Tibial artery (tissue), 4 donors: ENCODE measurements at places on chromosomes 1 and 21.

GRCh38 chr1:33502726-33503125 lies 30.3 kb downstream of the ZSCAN20 start:
- no peak for DNase-seq

DNA sequence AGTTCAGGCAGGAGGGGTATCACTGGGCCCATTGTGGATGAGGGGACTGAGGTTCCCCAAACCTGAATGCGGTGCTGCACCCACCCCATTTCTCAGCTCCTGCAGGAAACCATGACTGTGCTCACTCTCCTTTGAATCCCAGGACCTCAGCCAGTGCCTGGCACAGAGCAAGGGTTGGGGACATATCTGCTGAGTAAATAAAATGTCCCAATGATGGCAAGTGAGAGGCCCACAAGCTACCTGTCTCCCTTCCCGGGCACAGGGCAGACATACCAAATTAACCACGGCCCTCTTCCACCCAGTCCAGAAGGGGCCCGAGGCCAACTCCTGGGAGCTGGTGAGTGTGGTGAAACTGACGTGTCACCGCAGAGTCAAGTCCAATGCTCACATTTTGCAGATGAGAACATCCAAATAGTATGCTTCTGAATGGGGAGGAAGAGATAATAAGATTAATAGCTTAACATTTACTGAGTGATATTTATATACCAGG lies 97.6 kb downstream of the EPHB2 start:
- DNase-seq, result no peak

DNA sequence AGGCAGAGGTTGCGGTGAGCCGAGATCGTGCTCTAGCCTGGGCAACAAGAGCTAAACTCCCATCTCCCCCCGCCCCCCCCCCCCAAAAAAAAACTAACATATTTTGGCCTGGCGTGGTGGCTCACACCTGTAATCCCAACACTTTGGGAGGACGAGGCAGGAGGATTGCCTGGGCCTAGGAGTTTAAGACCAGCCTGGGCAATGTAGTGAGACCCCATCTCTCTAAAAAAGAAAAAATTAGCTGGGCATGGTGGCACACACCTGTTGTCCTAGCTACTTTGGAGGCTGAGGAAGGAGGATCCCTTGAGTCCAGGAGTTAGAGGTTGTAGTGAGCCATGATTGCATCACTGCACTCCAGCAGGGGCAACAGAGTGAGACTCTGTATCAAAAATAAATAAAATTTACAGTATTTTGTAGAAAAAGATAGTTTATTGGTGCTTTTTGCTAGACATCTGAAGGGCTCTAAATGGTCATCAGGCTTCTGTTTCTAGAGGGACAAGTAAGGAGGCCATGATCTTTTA lies 9.0 kb downstream of the YTHDF2 start:
- no peak for DNase-seq

GRCh38 chr1:245693941-245694752 lies 539.4 kb downstream of the KIF26B start:
- DNase-seq, result no peak

DNA sequence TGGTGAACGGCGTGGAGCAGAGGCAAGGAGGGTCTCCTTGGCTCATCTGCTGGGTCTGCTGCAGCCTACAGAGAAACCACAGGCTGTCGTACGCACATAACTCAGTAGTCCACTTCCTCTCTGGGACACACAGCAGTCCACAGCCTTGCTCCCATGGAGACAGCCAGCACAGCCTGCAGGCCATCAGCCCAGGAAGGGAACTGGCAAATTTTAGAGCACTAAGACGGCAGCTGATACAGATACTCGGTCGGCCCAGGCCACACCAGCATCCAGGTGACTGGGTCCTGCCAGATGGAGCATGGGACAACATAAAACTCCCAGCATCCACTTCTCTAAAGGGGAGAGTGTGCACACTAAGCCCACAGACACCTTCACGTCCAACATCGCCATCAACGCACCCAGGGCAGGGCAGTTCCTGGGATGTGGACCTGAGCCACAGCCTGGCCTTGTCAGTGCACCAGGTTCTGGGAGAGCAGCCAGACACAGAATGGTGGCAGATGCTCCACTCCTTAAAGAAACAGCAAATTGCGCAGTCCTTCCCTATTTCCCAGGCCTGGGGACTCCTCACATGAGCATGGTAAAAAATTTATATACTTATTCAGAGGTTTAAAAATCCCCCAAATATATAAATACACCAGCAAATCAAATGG lies 247.1 kb upstream of the RAB4A start:
- no peak for DNase-seq

GRCh38 chr1:213686983-213687382 lies 300.8 kb upstream of the PROX1 start:
- DNase-seq, result no peak

DNA sequence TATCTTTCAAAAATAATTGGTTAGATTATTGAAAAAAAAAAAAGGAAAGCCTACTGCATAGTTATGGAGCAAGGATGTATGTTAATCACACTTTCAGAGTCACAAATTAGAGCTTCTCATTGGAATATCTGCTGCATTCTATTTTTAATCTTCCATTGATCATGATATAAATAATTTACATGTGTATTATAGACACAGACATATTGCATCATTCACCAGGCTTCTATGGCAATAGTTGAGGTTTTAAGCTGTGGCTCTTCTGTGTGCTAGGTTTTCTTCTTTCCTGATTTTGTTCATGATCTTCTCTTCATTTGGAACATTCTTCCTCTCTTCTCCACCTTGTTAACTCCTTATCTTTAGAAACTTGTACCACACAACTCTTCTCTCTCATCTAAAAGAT lies 123.2 kb upstream of the HMCN1 start:
- DNase-seq, result no peak

- no peak for DNase-seq
These were observed 69.2 kb downstream of the DTL start for GRCh38 chr1:212104586-212105325.

- DNase-seq, result no peak
These were observed 37.9 kb downstream of the SLC66A1 start for GRCh38 chr1:19349999-19350398.

DNA sequence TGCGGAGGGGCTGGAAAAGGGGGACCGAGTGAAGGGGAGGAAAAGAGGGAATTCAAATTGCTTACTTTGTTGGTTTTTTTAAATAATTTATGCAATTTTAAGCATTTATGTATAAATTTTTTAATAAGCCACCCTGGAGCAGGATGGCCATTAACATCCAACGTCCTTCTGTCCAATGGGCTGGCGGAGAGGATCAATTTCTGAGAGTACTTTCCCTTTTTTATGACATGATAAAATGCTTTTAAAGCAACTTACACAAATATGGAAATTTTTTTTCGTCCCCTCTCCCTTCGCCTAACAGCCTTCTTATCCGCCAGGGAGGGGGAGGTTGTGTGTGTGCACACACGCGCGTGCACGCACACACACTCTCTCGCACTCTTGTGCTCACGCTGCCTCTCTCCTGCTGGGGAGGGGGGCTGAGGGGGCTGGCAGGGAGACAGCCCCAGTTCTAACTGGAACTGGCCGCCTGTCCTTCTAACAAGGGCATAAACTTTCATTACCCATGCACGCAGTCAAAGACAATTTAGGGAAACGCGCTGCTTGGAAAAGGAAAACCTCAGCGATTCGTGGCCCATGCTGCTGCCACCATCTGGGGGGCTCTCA lies 123.2 kb downstream of the CASZ1 start:
- DNase-seq, result no peak

DNA sequence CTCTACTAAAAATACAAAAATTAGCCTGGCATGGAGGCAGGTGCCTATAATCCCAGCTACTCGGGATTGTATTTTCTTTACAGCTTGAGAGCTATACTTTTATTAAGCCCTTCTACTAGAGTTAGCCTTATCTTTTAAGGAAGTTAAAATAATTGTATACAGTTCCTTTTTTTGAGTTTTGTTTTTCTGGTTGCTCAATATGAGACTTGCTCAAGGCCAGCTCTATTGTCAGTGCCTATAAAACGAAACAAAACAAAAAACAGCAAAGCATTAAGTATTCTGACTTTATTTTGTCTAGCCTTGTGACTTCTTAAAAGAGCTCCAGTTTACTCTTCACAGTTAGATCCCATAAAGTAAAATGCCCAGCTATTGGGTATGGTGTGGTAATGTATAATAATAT lies 17.2 kb downstream of the PKN2 start:
- DNase-seq, result no peak

DNA sequence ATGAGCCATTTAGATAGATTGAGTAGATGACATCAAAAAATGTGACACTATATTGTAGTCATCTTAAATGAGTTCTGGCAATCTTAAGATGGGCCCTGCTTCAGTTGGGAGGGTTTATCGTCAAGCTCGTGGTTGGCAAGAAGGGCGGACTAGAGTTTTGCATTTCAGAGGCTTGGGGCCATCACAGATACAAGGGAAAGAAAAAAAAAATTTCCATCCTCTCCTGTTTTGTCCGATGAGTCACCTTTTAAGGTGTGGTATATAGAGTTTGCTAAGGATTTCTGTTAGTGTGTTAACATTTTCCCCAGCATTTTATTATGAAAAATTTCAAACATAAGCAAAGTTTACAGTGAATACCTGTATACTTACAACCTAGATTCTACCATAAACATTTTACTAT lies 31.8 kb upstream of the KCNQ4 start:
- DNase-seq, result no peak

DNA sequence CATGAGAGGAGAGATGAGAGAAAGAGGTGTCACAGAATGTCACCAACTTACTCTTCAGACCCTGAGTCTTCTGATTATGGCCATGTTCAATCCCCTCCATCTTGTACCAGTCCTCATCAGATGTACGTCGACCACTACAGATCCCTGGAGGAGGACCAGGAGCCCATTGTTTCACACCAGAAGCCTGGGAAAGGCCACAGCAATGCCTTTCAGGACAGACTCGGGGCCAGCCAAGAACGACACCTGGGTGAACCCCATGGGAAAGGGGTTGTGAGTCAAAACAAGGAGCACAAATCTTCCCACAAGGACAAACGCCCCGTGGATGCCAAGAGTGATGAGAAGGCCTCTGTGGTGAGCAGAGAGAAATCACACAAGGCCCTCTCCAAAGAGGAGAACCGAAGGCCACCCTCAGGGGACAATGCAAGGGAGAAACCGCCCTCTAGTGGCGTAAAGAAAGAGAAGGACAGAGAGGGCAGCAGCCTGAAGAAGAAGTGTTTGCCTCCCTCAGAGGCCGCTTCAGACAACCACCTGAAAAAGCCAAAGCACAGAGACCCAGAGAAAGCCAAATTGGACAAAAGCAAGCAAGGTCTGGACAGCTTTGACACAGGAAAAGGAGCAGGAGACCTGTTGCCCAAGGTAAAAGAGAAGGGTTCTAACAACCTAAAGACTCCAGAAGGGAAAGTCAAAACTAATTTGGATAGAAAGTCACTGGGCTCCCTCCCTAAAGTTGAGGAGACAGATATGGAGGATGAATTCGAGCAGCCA lies 8.0 kb downstream of the ELOA start:
- no peak for DNase-seq

DNA sequence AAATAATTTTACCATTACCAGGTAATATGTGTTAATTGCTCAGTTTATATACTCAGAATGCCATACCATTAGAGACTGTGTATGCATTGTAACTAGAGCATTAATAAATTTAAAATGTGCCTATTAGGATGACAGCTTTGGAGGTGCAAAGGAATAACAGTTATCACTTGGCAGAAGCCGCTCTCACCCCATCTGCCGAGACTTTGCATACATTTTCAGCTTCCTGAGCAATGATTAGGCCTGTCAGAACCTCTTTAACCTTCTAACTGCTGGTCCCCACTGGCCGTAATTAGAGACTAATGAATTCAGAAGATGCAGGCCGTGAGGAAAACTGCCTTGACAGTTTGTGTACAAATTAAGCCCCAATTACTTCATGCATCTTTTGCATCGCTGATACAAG lies 158.0 kb upstream of the PROX1 start:
- no peak for DNase-seq

DNA sequence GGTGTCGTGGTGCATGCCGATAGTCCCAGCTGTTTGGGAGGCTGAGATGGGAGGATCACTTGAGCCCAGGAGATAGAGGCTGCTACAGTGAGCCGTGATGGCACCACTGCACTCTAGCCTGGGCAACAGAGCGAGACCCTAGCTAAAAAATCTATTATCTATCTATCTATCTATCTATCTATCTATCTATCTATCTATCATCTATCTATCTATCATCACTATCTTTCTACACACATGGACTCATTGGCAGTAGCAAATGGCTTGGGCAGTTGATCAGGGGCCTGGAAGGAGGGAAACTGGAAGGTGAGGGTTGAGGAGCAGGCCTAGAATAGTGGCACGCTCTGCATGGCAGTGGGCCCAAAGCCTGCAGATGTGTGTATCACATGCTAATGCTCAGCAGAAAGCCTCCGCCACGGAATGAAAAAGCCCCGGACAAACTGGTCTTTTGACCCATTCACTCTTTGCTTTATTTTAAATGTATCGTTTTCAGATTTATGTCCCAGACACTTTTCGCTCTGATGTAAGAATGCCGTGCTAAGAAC lies 7.3 kb upstream of the HUNK start:
- no peak for DNase-seq

DNA sequence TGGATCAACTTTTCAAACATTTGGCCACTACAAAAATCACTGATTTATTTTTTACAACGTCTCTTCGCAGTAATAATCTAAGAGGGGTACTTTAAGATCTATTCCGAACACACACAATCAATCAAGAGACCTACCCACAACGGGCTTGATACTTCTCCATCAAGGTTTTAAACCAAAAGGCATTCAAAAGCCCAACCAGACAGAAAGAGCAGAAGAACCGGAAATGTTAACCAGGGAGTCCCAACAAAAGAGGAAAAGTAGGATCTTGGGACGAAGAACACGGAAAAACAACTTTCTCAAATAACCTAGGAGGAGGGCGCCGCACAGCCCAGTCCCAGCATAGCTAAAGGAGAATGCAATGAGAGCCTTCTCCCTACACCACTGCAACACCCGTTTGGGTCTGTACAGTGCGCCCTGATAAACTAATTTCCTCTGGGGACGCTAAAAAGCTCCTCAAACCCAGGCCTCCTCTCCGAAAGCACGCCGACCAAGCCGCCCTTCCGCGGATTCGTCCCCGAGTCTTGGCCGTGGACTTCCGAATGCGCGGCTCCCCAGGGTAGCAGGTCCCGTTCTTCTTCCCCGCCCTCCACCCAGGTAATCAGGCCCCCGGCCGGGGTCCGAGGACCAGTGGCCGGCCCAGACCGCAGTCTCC lies 623 bp downstream of the RPL22 start:
- no peak for DNase-seq

- DNase-seq, result no peak
These were observed 326.8 kb downstream of the HLX start for GRCh38 chr1:221206076-221206475.

- no peak for DNase-seq
These were observed 38.0 kb downstream of the ADARB1 start for GRCh38 chr21:45112371-45112770.
